ENCODE measurements at places on chromosomes 2 and 18. TPM values are rescaled to one million over a fixed set of nuclear protein-coding genes. Genes with fewer than 3 reads are reported as not detected.

- DNase-seq, result no peak
Measured at GRCh38 chr18:76161983-76162382, 333.1 kb downstream of the ZNF516 start.

DNA sequence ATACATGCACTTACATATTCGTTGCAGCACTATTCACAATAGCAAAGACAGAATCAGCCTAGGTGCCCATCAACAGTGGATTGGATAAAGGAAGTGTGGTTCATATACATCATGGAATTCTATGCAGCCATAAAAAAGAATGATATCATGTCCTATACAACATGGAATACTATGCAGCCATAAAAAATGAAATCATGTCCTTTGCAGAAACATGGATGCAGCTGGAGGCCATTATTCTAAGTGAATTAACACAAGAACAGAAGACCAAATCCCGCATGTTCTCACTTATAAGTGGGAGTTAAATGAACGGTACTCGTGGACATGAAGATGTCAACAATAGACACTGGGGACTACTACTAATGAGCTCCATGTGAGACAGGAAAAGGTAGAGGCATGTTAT is 288.1 kb upstream of the TFPI start:
- no peak for DNase-seq

Gene PAIP2B
- 7.5 TPM for polyA plus RNA-seq

DNA sequence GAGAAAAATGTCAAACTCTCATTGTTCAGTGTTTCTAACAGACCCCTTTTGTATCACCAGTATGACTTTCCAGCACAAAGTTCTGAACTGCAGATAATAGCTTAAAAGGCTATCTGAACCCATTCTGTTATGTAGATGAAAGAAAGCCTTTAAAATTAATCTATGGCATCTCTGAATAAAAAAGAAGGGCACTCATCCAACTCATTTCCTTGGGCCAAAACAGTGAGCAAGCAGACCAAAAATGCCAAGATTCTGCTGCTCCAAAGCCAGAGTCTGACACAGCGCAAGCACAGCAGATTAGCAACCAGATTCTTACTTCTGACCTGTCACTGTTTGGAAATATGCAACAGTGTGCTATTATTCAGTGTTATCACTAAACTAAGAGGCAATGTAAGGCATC is 22.6 kb upstream of the ITGA6 start:
- DNase-seq, result no peak

Gene STK17B
- 6.2 TPM for polyA plus RNA-seq

GRCh38 chr2:134367213-134367612 is 113.3 kb downstream of the MGAT5 start:
- peak; percentile 73 for DNase-seq

GRCh38 chr18:48896875-48897511 is 53.8 kb downstream of the SMAD7 start:
- no peak for DNase-seq

Gene LDLRAD4
- polyA plus RNA-seq, result 12.2 TPM

DNA sequence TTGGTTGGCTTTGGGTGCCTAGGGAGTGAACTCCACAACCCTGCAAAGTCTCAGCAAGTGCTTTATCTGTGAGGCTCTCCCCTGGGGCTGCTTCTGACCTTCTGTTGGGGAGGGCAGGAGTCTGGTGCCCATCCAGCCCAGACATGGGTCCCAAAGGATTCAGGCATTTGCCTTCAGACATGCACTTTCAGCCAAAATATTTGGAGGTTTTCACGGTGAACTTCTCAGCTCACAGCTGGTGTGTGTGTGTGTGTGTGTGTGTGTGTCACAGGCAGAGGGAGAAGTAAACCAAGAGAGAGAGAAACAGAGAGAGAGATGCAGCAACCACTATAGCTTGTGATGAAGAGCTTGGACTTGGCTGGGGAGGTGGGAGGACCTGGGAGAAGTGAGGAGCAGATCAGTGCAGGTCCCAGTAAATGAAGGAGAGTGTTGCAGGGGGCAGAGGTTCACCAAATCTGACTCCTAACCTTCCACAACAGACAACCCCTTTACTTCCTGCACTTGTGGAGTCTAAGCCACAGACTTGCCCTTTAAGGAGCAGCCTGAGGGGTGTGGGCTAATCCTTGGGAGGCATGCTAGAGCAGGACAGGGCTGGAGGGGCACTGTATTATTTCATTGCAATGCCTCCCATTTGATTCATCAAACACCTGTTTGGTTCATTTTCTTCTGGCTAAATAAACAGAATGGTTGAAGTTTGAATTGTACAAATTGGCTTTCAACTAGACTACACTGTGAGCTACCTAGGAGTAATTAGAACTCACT is 14.1 kb downstream of the SLC9A4 start:
- no peak for DNase-seq

GRCh38 chr18:43017622-43018021 is 97.9 kb downstream of the RIT2 start:
- DNase-seq, result no peak

Gene ACTG2
- 5.3 TPM for polyA plus RNA-seq

DNA sequence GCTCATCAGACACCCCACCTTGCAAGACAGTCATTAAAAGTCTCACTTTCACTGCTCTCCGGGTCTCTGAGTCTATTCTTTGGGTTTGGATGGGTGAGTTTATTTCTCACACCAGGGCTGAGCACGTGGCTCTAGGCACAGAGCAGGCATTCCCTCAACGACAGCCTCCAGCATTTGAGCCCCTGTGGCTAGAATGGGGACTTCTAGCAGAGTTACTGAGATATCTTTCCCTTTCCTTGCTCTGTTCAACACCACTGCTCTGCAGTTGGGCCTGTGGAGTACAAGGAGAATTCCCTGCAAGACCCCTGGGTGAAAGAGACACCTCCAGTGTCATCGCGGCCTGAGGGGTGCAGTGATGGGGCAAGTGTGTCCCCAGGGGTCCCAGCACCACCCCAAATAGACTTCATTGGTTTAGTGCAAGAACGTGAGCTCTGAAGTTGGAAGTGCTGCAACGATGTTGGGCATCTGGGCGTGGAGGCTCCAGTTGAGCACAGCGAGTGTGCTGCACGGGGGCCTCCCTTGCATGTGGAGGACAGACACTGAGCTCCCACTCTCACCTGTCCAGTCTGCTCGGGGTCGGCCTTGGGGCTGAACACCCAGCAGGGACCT is 184.1 kb upstream of the HS6ST1 start:
- DNase-seq, result no peak

DNA sequence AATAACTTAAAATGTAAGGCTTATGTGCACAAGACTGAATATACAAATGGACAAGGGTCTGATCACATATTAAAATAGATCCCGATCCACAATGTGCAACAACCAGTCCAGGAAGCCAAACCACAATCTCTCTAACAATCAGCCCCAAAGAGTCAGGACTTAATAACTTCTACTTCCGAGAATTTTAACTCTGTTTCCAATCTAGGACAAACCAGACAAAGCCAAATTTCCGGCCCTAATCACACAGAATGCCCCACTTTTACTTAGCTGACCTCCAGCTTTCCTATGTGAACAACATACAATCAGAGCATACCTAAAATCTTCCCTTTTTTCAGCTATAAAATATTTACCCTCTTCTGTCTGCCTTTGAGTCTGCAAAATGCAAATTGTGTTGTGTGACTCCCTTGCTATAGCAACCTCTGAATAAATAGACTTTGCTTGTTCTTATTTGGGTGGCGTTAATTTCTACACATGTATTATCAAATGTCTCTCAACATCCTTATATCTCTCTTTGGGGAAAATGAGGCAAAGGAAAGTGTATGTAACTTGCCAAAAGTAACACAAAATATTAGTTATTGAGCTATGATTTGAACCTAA is 381.9 kb upstream of the MC4R start:
- no peak for DNase-seq

Measured in muscle of back (tissue), 13 donors.